ENCODE measurements at places on chromosomes 5 and 9.

DNA sequence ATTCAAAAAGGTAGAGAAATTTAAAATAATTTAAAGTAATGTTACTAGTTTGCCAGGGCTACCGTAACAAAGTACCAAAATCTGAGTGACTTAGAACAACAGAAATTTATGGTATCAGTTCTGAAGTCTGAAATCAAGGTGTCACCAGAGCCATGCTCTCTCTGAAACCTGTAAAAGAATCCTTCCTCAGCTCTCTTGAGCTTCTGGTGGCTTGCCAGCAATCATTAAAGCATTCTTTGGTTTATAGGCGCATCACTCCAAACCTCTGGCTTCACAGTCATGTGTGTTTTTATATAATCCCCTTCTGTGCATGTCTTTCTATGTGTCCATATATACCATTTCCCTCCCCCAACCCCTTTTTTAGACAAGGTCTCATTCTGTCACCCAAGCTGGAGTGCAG lies 220.3 kb downstream of the COX7C start:
- no peak for DNase-seq

DNA sequence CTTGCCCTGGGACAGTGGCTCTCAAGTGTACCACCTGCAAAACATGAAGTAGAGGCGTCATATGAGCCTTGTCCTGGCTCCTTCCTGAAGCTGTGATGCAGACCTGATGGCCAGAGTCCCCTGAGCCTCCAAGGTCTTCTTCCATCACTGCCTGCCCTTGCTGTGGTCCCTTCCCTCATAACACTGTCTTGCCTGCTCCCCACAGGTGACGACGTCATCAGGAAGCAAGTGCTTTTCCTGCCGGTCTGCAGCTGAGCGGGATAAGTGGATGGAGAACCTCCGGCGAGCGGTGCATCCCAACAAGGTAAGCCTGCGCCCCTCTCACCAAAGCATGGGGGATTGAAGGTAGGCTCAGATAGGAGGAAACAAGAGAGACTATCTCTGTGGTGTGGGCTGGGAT lies 107.3 kb downstream of the DAB2IP start:
- DNase-seq = no peak

GRCh38 chr9:109166171-109166770 lies 778 bp downstream of the FRRS1L start:
- DNase-seq = no peak

DNA sequence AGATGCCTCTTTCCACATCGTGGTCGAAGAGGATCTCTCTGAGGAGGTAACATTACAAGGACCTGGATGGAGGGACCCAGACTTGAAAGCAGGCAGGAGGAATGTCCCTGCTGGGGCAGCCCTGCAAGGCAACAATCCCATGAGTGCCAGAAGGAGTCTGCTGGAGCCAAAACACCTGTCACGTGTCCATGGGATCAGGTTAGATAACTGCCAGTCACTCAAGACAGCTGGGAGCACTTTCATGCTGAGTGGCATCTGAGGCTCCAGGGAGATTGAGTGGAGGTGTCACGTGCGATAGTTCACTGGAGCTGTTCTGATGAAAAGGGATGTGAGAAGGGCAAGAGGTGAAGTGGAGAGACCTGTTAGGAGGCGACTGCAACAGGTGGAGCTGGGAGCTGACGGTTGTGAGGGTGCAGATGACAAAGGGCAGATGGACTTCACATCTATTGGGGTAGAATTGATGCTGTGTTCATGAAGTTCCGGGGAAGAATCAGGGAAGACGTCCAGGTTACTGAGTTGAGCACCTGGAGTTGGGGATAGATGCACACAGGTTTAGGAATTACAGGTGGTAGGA lies 68.4 kb downstream of the ICE1 start:
- no peak for DNase-seq

- no peak for DNase-seq
These were observed 5.8 kb upstream of the KLHL3 start for GRCh38 chr5:137741718-137742117.

Data from stimulated activated CD8-positive, alpha-beta memory T cell treated with anti-CD3 and anti-CD28 coated beads, Interleukin-12 subunit alpha, Interleukin-12 subunit beta, amount 100 ng/mL, for 4 hours (primary cell).